ENCODE measurements at places on chromosomes 11 and 22.

DNA sequence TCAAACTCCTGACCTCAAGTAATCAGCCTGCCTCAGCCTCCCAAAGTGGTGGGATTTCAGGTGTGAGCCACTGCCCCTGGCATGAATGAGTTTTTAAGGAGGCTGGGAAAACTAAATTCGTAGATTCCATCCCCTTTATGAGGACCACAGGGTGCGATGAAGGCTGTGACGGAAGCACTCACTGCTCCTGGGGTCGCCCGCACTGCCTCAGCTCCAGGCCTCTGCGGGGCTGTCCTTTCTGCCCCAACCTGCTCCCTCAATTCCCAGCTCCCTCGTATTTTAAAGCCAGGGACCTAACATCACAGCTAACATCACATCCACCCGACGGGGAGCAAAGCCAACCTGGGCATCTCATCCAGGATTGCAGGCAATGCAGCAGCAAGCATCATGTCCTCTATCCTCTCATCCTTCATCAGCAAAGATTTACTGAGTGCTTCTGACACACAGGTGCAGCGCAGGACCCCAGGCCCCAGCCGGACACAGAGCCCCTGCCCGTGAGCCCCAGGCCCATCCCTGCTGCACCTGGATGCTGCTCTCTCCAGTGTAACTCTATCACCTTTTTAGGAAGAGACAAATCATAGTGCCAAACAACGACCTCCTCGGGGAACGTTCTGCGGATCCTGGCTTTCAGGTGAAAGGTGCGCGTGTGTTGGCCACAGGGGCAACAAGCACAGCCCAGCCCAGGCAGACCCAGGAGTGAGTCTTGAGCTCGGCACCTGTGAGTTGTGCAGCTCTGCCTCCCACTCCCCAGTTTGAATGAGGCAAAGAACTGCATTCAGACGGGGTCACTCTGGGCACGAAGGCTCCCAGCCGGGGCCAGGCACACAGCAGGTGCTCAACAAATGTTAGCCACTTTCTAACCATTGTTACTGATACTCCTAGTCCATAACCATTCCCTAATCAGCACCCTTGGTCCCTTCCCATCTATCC is 134.3 kb downstream of the CRYBB2 start:
- DNase-seq, result no peak

DNA sequence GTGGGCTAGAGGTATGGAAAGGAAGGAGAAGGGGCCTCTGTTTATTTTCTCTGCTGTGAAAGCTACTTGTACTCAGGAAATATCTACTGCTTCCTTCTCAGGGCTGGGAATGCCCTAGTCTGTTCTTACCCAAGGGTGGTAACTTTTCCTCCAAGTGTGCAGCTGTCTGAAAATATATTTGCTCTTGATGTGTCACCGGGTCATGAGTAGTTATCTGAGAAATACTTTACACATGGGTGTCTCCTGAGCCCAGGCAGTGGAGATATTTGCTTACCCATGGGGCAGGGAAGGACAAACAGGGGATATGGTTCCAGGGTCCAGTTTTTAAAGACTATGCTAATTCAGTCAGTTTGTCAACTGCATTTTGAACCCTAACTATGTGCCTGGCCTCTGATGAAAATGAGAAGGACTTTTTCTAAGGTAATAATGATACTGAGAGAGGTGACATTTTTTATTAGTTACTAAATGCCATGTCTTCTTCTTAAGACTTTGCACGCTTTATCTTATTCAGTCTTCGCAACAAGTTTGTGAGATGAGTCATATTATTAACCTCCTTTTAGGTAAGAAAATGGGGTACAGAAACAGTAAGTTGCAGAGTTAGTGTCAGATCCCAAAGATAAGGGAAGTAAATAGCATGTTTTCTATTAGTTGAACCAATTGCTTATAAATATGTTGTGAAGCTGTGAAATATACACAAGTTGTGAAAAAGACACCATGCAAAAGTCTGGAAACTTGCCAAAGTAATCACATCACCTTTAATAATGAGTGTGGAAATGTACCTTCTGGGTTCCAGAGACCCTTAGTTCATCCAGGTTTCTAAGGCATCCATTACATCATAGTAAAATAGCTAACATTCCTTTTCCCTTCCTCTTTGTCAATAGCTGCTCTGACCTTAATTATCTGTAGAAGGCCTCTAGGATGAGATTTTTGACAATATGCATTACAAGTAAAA is 22.9 kb downstream of the SYTL2 start:
- DNase-seq, result no peak

DNA sequence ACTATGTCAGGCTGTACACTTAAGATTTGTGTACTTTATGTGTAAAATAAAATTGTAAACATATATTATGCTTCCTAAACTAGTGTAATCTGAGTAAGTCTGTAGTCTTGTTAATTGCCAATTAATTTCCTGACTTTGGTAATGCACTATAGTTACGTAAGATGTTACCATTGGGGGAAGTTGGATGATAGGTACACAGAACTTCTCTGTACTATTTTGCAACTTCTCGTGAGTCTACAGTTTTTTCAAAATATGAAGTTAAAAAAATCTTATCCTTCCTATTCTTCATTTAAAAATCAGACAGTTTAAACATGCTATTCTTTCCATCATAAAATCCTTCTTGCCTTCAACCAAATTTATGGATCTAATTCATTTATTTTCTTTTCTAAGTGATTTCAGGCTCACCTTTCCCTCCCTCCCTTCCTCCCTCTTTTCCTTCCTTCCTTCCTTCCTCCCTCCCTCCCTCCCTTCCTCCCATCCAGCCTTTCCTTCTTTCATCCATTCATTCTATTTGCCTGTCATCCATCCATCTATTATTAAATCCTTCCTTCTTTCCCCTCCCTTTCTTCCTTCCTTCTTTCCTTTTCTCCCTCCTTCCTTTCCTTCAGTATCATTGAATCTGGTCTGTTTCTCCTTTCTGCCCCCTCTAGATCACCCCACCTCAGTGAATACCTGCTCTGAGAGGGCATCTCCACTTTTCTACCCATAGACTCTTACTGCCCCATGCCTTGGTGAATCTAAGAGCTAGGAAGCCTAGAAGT is 22.1 kb upstream of the ASCC2 start:
- DNase-seq, result no peak

DNA sequence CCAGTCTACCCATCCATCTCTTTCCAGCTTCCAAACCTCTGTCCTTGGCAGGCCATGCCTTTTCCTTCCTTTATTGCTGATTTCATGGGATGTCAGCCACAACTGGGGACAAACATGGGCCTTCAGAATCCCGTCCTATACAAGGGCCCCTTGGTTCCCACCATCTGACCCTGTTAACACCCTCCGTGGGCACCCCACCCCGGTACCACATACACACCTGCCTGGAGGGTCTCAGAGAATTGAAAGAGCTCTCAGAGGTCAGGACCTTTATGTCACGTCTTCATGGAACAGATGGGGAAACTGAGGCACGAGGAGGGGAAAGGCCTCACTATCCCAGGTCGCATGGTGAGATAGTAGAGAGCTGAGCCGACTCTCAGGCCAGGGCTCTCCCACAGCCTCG is 53.0 kb downstream of the MPPED1 start:
- no peak for DNase-seq

GRCh38 chr11:100925935-100926334 is 203.7 kb downstream of the PGR start:
- DNase-seq, result peak; percentile 11

Measured in AG08395 (cell line).